ENCODE measurements at places on chromosomes 7 and 10.

DNA sequence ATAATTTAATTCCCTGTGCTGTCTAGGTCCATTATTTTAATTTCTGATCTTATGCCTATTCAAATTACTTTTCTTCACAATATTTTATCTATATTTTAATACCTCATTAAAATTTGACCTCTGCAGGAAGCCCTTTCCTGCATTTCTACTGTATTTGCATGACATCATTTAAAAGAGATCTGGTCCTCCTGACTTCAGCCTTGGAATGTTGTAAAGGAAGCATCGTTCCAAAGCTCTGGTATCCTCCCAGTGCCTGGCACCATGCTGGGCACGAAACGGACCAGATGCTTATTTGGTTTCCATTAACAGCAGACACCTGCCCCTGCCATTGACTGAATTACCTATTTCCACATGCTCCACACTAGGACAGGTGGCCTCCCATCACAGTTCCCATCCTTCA, 247.5 kb downstream of the KLF6 start:
- DNase-seq, result no peak

- DNase-seq, result peak; percentile 72
Measured at GRCh38 chr7:2632733-2633537, 1.1 kb downstream of the TTYH3 start.

GRCh38 chr10:82880776-82881290, 1005.8 kb downstream of the NRG3 start:
- no peak for DNase-seq

- DNase-seq, result no peak
Measured at GRCh38 chr7:124754576-124755268, 10.9 kb downstream of the GPR37 start.

- no peak for DNase-seq
Measured at GRCh38 chr10:42801135-42801534, 18.5 kb downstream of the BMS1 start.

DNA sequence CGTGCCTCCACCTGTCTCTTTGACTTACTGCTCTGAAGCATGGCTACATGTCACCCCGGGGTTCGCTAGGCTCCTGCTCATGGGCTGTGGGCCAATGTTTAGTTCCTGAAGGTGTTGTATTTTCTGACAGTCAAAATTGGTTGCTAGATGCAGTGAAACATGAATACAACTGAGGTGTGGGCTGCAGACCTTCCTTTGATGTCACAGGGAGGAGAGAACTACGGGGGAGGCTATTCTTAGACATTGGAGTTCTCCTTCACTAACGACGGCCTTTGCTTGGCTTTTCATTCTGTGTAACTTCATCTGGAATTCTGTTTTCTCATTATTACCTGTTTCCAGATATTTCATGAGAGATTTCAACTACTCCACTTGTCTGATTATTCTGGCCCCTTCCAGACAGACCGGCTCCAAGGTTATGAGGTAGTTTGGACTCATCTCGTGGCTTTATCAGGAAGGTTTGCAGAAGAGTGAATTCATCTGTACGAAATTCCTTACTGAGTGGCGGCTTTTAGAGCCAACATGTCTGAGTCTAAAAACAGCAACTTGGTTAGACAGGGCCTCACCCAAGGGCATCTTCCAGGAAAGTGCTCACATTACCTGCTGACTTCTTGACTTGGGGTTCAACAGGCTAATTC, 774.7 kb downstream of the SUGCT start:
- no peak for DNase-seq

GRCh38 chr7:11607686-11608085, 224.3 kb downstream of the THSD7A start:
- no peak for DNase-seq

GRCh38 chr7:17040716-17041115, 158.9 kb upstream of the AGR3 start:
- no peak for DNase-seq

- DNase-seq, result no peak
Measured at GRCh38 chr10:86665868-86666267, 2.4 kb upstream of the LDB3 start.

DNA sequence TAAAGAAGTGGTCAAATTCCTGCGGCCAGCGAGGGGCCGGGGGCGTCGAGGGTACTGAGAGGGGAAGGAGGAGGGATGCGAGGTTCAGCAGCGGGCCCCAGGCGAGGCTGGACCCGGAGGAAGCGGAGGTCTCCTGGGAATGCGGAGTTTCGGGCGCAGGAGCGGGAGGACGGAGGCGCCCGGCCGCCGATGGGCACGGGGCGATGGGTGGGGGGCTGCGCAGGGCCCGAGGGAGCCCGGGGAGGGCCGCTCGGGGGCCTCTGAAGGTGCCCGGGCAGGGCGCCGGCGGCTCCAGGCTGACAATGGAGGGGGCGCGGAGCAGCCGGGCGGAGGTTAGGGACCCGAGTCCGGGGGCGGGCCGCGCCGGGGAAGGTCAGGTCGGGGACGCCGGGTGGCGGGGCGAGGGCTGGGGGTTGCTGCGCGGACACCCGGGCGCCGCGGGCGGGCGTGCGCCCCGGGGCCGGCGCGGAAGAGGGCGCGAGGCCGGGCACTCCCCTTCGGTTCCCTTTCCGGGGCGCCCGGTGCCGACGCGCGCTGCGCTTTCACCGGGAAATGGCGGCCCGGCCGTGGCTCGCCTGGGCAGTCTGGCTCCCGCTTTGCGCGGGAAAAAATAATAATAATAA, 683 bp downstream of the MACROH2A2 start:
- DNase-seq, result no peak

GRCh38 chr10:104966563-104967297, 325.6 kb downstream of the SORCS3 start:
- DNase-seq, result no peak

- no peak for DNase-seq
Measured at GRCh38 chr7:149422914-149423301, 38.0 kb downstream of the ZNF777 start.

- peak; percentile 10 for DNase-seq
Measured at GRCh38 chr7:64946772-64947171, 43.7 kb downstream of the ZNF273 start.

DNA sequence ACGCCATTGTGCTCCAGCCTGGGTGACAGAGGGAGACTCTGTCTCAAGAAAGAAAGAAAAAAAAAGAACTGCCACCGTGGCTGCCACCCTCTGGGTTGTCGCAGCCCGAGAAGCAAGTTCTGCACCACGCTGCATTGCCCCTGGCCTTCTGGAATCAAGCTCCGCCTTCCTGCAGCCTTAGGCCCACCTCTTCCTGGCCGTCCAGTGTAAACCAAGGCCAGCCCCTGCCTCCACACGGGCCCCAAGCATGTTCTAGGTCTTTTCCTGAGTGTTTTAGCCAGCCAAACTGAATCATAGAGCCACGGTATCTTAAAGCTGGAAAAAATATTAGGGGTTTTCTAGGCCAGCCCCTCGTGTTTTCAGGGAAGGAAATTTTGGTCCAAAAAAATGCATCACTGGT, 188.9 kb downstream of the CCDC3 start:
- no peak for DNase-seq

DNA sequence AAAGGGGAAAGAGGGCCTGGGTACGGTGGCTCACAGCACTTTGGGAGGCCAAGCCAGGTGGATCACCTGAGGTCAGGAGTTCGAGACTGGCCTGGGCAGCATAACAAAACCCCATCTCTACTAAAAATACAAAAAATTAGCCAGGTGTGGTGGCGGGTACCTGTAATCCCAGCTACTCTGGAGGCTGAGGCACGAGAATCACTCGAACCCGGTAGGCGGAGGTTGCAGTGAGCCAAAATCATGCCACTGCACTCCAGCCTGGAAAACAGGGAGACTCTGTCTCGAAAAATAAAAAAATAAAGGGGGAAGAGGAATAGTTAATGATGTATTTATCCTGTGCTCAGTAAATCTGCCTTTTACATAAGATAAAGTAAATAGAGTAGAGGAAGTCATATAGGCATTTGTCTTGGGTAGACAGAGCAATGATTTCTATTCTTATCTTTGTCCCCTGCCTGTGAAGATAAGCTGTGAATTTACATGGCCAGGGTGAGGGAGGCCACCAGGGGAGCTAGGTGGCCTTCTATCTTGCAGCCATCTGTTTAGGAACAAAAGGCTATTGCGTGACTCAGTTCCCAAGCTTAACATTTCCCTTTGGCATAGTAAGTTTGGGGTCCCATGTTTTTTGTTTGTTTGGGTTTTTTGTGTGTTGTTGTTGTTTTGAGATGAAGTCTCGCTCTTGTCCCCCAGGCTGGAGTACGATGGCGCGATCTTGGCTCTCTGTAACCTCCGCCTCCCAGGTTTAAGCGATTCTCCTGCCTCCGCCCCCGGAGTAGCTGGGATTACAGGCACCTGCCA, 73.2 kb upstream of the GTF2I start:
- DNase-seq, result no peak

- DNase-seq, result no peak
Measured at GRCh38 chr10:78335691-78336401, 302.2 kb downstream of the RPS24 start.

- DNase-seq, result no peak
Measured at GRCh38 chr7:74306730-74307469, 17.7 kb downstream of the CLIP2 start.

DNA sequence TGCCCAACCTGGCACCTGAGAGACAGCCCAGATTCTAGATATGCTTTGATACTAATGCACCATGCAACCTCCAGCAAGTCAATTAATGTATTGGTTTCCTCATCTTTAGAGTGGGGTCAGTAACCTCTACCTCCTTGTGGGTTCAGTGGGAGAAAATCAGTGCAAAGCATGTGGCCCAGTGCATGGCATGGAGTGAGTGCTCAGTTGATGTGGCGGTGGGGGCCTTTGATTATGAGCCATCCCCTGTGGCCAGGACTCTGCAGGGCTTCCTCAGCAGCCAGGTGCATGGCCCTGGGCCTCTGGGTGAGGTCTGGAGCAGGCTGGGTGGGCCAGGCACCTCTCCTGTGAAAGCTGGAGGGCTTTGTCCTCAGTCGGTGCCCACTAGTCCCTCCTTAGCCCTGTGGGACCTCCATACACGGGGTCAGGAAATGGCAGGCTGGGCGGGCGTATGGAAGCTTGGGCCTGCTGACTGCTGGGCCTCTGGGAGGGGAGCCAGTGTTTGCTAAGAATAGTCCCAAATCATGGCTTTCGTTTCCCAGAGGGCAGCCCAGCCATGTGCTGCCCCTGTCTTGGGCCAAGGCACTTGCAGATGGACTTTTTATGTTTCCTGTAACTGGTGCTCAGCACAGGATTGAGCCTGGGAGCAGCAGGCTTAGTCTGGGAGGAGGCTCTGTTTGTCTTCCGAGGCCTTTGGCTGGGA, 3.4 kb downstream of the PALD1 start:
- DNase-seq, result no peak

- no peak for DNase-seq
Measured at GRCh38 chr10:120415709-120416330, 41.2 kb upstream of the PLPP4 start.

DNA sequence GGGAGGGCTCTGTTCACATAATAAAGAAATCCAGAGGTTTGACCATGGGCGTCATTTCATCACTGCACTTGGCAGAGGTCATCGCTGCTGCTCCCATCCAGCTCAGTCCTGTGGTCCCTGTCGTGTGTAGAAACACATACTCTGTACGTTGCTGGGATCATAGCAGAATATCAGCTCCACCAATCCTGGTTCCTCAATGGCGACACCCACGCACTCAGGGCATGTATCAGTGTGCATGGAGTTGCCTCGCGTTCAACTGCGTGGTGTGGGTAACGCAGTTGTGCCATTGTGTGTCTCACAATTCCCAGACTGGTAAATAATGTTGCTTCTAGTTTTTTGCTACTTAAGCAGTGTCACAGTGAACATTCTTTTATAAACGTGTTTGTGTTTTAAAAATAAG, 111.1 kb downstream of the LHPP start:
- no peak for DNase-seq

DNA sequence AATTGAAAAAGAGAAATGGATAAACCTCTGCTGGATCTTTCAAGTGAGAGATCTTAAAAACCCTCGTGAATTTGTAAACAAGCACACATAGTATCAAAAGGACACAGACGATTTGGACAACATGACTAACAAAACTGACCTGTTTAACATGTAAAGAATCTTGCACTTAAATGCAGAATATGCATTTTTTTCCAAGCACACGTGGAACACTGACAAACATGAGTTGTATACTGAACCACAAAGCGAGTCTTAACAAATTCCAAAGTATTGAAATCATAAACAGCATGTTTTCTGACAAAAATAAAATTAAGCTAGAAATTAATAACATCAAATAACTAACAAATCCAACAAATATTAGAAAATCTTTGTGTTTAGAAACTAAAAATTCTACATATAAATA, 65.0 kb upstream of the ZNF746 start:
- no peak for DNase-seq

- DNase-seq, result no peak
Measured at GRCh38 chr10:63008491-63008890, 124.6 kb upstream of the NRBF2 start.

DNA sequence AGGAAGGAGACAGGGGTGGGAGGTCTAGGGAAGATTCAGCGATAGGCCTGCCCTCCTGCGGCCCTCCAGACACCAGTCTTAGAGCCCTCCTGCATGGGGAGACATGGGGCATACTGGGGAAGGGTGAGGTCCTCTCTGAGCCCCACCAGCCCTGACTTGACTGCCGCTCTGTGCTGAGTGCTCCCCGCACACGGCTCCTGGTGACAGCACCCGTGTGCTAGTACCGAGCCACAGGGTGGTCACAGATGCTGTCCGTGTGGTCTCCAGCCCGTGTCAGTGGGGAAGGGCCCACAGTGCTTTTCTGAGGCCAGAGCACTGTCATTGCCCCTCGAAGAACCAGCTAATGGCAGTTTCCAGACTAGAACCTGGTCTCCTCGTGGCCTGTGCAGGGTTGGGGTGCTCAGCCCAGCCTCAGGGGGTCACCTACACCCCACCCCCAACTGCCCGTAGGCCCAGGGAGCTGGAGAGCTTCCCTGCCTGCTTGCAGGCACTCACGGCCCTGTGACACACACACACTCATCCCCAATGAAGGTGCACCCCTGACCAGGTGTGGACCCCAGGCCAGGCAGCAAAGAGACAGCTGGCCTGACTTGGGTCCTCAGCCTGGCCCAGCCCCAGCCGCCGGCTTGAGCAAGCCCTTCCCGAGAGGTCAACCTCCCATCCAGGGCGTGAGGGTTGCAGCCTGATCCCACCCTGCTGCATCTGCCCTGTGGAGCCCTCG, 86.0 kb upstream of the RET start:
- no peak for DNase-seq

DNA sequence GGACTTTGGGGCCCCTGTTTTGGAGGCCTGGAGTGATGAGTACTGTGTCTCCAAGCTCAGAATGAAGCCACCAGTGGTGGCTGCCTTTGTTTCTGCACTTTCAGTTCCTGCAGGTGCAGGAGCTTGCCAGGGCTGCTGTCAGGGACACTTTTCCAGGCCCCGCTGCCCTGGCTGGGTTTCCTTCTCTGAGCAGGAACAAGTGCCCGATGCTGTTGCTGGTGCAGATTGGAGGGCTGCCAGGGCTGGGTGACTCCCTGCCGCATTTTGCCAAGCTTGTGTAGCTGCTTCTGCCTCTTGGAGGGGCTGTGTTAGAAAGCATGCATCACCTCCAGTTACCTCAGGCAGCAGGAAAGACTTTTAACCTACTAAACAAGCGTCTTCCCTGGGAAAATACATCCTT, 211.1 kb downstream of the MGMT start:
- no peak for DNase-seq

- DNase-seq, result no peak
Measured at GRCh38 chr10:75736889-75737579, 305.6 kb downstream of the LRMDA start.

GRCh38 chr7:55066524-55066923, 47.7 kb downstream of the EGFR start:
- no peak for DNase-seq

GRCh38 chr7:95220328-95220727, 104.0 kb downstream of the PON1 start:
- DNase-seq, result no peak

- DNase-seq, result no peak
Measured at GRCh38 chr7:57646219-57646900, 196.4 kb downstream of the ZNF716 start.

GRCh38 chr7:45988405-45989057, 67.5 kb upstream of the IGFBP3 start:
- no peak for DNase-seq

All from NCI-H1694 (cell line).